ENCODE measurements at places on chromosomes 7 and 10.

GRCh38 chr10:103241262-103242011, 4.2 kb upstream of the RPEL1 start:
- no peak for DNase-seq

- DNase-seq, result no peak
Measured at GRCh38 chr10:121167534-121168243, 316.5 kb downstream of the WDR11 start.

DNA sequence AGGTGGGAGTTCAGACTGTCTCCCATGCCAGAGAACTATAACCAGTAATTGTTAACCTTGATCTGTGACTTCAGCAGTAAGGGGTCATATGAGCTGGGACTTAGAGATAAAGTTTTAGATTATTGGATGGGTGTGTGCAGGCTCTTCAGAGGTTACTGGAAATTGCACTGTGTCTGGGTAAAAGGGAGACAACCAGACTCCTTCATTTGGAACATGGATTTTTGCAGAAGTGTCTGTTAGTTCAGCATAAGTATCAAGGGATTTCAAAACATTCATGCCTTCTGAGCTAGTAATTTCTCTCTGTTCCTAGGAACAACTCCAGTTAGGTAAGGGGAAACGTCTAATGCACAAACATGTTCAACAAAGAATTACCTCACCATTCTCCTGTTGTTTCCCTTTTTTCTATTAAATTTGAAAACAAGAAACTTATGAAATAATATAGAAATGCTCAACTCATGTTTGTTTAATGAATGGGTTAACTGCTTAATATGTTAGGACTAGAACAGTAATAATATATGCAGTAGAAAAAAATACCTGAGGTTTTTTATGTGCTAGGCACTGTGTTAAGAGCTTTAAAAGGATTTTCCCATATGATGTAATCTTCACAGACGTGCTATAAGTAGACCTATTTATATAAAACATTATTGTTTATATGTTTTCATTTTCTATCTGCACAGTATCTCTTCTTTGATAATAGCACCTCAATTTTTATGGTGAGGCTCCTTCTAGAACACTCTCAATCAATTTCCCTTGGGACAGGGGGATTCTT, 233.0 kb downstream of the CACNA2D1 start:
- no peak for DNase-seq

DNA sequence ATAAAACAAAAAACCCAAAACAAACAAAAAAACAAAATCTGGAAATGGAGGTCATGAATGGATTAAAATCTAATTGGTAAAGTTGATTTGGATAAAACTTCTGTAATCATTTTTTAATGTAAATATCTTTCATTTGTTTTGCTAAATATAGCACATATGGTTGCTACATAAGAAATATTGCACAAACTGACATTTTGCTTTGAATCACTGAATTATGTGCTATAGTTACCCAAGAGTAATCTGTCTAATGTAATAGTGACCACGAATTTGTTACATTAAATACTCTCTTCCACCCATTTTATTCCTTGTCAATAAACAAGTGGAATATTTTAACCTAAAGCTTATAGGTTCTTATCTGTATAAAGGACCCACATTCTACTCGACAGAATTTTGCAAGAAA, 6.2 kb downstream of the CFAP58 start:
- no peak for DNase-seq

- DNase-seq, result no peak
Measured at GRCh38 chr10:119762805-119763798, 37.3 kb downstream of the INPP5F start.

DNA sequence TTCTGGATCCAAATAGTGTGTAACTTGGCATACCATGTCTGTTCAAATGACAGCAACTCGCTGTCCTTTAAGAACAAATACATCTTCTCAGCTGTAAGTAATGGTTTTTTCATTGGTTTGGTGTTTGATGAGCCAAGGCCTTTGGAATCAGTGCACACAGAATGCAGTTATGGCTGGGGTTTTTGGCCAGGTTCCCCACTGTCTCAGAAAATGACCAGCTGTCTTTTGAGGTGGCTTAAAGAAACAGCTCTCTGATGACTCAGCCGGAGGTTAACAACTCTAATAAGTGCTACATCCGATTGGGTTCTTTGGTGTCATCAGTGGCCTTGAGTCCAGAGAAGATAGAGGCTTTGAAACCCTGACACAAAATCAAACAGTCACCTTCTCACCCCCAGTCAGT, 688.4 kb downstream of the REEP3 start:
- no peak for DNase-seq

- no peak for DNase-seq
Measured at GRCh38 chr10:59177836-59178235, 1.4 kb downstream of the PHYHIPL start.

GRCh38 chr10:94626476-94626875, 57.1 kb upstream of the CYP2C18 start:
- no peak for DNase-seq

GRCh38 chr7:45033261-45033930, 33.4 kb downstream of the CCM2 start:
- DNase-seq, result no peak

- no peak for DNase-seq
Measured at GRCh38 chr10:22340329-22341189, 4.7 kb upstream of the SPAG6 start.

DNA sequence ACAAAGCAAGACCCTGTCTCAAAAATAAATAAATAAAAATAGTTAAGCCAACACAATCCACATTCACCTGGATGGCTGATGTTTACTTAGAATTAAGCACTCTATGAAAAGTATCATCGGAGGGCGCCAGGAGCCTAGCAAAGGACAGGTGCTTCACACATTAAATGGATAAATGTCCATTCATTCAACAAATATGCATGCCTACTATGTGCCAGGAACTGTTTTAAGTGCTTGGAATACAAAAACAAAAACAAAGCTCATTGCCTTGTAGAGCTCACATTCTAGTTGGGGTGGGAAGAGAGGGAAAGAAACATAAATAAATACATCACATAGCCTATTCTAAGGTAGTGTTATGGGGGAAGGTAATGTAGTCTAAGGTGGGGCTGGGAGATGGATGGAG, 4.1 kb downstream of the BAIAP2L1 start:
- no peak for DNase-seq

DNA sequence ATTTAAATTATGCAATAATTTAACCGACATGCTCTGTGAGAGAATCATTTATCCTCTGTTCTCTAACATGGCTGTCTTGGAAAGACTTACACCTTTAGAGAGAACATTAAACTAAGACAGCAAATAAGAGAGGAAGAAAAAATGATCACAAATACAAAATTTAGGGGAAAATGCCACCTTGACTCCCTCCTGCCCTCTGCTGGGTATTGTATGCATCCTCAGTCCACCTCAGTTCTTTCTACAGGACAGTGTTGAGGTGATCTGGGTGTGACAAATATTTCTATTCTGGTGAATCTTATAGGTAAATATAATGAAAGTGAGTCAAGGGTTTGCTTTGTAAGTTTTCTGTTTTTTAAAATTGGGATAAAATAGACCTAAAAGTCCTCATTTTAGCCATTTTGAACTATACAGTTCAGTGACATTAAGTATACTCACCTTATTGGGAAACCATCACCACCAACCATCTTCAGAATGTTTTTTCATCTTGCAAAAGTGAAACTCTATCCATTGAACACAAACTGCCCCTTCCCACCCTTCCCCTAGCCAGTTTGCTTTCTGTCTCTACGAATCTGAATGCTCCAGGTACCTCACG, 61.5 kb upstream of the ELMO1 start:
- no peak for DNase-seq

GRCh38 chr10:565676-566075, 123.8 kb downstream of the DIP2C start:
- DNase-seq, result no peak

DNA sequence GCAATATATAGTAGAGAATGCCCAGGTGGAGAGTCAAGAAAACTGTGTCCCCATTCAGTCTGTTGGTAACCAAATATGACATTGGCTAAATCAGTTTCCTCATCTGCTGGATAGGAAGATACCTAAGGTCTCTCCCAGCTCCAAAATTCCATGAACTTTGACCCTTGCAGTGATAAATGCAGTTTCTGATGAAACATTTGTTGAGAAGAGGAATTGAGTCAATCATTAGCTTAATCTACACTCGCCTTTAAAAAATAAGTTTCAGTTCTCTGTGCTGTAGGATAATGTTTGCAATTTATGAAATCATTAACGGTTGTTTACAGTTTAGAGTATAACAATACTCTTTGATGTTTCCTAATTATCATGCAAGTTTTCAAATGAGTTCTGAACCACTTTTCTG, 38.0 kb upstream of the SLC25A13 start:
- DNase-seq, result no peak

GRCh38 chr10:132223156-132223590, 36.4 kb downstream of the DPYSL4 start:
- peak; percentile 16 for DNase-seq

DNA sequence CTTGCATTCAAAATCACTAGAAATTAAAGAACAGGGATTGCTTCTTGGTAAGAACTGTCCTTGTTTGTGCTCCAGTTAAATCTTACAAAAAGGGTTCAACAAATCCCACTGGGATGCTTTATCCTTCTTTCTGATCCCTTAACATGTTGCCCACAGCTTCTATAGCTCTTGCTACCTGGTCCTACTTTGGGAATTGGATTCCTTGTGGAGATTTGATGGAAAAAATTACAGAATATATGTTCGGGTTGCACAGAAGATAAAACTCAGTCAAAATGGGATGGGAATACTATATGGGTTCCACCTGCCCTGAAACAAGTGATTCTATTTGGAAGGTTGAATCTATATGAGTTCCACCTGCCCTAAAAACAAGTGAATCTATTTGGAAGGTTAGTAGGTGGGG, at the start of gene OR2A25:
OR2A25 (plus strand) TSS at position 301 of the 400 bp plus-strand sequence. CDS start 4,409 bp downstream, outside the sequence.
- DNase-seq, result no peak

DNA sequence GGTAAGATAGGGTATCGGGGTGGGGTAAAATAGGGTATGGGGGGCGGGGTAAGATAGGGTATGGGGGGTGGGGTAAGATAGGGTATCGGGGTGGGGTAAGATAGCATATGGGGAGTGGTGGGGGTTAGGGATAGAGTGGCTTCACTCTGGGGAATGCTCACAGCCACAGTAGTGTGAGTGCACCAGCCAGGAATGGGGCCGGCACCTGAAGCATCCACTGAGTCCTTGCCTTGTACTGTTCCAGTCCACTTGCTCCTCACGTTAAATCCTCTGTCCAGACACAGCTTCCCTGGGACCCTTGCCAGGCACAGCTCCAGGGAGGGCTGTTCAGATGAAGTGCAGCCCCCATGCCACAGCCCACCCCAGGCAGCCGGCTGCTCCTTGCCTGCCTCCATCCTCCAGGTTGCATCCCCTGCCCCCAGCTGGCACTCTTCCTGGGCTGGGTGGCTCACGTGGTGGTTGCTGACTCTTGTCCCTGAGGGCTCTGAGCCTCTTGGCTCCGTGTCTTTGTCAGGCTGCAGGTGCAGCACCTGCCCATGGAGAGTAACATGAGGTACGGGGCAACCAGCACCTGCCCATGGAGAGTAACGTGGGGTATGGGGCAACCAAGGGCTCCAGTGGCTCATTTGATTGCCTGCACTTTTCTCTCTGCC, 268.4 kb downstream of the TCERG1L start:
- DNase-seq, result no peak

- no peak for DNase-seq
Measured at GRCh38 chr7:19161671-19162070, 16.4 kb upstream of the FERD3L start.

- DNase-seq, result no peak
Measured at GRCh38 chr10:22986771-22987542, 59.1 kb downstream of the ARMC3 start.

DNA sequence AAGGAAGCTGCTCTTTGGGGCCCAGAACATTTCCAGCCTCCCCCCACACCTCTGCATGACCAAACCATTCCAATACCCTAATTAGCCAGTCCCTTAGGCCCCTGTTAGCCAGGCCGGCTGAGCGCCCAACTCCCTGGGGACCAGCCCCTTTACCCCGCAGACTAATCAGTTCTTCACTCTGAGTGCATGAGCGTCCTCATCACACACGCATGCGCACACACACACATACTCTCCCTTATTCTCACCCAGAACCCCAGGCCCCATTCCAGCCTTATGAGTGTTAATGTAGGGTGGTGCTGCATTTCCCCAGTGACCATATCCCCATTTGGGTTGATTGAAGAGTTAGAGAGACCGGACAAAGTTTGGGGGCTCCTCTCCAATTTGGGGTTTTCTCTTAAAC, 77.0 kb upstream of the SLF2 start:
- DNase-seq, result no peak

DNA sequence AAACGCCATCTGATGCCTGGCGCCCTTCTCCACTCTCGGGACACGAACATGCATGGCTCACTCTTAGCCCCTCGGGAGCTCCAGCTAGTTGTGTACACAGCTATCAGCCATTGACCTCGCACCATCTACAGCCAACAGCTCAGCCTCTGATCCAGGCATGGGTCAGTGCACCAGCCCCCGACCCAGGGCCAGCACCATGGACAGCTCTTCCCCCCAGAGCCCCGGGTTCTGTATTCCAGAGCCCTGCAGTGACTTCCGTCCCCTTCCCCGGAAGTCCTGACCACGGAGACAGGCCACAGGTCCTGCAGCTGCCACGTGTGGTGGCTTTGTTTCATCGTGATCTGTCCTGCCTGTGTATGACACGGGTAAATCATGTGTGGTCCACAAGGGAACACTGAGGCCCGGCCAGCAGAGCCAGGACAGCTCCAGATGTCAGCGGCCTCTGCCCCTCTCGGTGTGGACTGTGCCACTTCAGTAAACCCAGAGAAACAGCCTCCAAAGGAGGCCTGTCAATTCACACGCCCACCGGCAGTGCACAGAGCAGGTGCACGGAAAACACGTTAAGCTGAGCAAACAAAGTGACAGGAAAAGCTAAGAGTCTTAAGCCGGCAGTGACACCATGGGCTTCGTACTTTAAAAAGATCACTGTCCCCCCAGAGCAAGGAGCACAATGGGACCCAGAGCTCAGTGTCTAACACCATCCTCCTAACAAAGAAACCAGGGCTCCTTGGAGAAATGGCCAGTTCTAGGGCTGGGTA, 13.0 kb downstream of the STK32C start:
- DNase-seq, result no peak

DNA sequence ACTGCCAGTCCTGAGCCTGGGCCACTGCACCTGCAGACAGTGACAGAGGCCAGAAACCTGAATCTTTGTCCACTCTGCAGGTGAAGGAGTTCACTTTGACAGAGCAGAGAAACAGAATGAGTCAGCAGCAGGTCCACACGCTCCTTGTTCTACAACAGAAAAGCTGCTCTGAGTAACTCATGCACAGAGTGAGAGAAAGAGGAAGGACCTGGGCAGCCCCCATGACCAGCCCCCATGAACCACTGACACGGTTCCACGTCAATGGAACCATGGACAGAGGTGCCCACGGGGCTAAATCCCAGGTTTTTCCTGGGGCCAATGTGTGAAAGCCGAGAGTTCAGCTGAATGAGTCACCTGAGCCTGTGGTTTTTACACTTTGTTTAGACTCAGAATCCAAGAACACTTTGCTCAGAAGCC, 40.8 kb upstream of the CTBP2 start:
- no peak for DNase-seq

DNA sequence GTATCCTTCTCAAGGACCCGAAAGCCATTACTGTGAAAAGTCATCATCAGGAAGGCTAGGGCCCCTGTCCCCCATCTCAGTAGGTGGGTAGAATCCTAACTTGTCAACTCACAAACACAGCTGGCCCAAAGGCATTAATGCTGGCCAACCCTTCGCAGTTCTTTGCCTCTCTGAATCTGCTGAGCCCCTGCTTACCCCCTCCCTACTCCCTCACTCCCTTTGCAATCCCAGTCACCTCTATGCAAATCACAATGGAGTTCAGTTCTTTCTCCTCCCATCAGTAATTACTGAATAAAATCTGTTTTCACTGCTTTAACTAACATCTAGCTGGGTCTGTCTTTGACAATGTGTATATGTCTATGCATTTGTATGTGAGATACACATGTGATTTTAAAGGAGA, 38.1 kb upstream of the AOAH start:
- no peak for DNase-seq

- DNase-seq, result no peak
Measured at GRCh38 chr7:24477398-24478136, 95.7 kb upstream of the PALS2 start.

Data from stimulated activated CD8-positive, alpha-beta memory T cell treated with anti-CD3 and anti-CD28 coated beads, Interleukin-4, amount 100 ng/mL, for 1 hour (primary cell).